RCC 7860 (cell line): ENCODE measurements at places on chromosomes 4 and X.

- no peak for DNase-seq
These were observed 258.5 kb upstream of the FAT1 start for GRCh38 chr4:186982160-186982559.

GRCh38 chrX:10769195-10769594 is 148.8 kb upstream of the MID1 start:
- DNase-seq = peak; percentile 5

GRCh38 chr4:1708581-1708980 is 3.5 kb downstream of the SLBP start:
- DNase-seq = no peak

- no peak for DNase-seq
These were observed 35.0 kb upstream of the CCKAR start for GRCh38 chr4:26525136-26525770.

GRCh38 chr4:151998723-151999122 is 237.9 kb upstream of the GATB start:
- DNase-seq = no peak

DNA sequence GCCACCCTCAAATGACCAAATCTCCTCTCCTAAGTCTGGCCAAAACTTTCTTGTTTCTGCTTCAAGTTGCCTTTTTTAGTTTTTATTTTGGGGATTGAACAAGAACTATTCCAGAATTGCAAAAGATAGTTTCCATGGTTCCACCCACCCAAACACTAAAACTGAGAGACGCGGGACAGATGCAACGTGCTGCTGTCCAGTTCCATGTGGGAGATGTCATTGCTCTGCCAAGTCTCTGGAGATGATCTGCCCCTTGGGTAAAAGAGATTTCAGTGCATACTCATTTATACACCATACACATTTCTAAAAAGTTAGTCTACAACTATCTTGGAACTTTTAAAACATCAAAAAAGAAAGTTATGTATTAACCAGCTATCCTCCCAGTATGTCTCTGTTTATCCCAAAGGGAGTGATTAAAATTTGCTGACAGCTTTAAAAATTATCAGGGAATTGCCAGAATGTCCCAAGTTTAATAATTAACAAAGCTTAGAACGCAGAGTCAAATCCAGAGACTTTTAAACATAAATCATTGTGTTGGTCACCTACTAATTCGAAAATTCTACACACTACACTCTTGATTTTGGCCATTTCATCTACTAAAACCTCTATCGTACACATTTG is 3.2 kb downstream of the MAOB start:
- DNase-seq = no peak

- DNase-seq = no peak
These were observed 2.5 kb downstream of the ZNF518B start for GRCh38 chr4:10454726-10455125.

DNA sequence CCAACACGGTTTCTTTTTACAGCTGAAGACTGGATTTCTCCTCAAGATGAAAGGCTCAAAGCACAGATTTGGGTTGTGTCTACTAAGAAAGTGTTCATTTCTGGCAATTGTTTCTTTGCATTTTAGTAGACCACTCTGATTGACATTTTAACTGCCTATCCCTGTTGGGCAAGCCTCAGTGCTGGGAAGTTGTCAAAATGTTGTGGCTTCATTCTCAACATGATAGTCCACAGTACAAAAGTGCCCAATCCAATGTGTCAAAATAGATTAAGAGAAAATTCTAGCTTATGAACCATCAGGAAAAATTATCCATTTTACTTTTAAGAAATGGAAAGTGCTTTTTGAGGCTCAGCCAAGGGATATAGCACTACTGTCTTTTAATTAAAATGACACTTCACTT is 323.9 kb upstream of the PRPS2 start:
- no peak for DNase-seq
